ENCODE measurements at places on chromosomes 2 and 18.

DNA sequence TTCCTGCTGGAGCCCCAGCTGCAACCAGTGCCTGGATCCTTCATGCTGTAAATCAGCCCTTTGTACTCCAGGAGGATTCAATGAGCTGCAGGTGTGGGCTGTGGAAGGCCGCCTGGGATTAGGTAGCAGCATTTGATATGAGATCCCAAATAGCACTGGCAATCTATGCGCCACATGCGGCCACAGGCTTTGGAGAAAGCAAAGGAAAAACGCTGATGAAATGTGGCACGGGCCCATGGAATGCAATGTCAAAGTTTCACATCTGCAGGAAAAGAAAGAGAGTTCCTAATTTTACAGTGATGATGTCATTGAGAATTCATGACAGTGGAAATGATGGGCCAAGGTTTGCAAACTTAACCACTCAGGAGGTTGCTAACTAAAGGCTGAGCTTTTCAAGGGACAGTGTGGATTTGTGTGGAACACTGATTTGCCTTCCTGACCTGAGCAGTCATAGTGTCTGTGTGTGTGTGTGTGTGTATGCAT is 216.4 kb upstream of the OSR1 start:
- no peak for DNase-seq

GRCh38 chr2:173791502-173791901 is 173.7 kb downstream of the SP3 start:
- no peak for DNase-seq

- peak; percentile 4 for DNase-seq
Measured at GRCh38 chr2:158120102-158120501, 18.4 kb downstream of the UPP2 start.

GRCh38 chr2:222708274-222708710 is 36.8 kb downstream of the MOGAT1 start:
- DNase-seq, result peak; percentile 58

DNA sequence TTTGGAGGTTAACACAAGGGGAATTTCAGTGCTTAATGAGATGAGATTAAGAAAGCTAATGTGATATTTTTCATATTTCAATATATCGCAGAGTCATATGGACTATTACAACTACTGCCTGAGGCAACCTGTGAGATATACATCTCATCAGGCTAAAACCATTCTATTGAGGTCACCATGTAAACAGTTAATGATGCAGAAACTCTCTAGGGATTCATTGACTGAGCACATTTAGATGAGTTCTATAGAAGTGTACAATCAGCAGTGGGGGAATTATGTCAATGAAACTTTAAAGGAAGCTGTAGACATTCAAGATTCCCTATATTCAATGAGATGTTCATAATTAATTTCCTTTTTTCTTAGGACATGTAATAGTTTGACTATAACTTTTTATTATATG is 687.4 kb upstream of the SYT4 start:
- DNase-seq, result no peak

GRCh38 chr2:231038483-231039293 is 1.4 kb downstream of the C2orf72 start:
- no peak for DNase-seq

DNA sequence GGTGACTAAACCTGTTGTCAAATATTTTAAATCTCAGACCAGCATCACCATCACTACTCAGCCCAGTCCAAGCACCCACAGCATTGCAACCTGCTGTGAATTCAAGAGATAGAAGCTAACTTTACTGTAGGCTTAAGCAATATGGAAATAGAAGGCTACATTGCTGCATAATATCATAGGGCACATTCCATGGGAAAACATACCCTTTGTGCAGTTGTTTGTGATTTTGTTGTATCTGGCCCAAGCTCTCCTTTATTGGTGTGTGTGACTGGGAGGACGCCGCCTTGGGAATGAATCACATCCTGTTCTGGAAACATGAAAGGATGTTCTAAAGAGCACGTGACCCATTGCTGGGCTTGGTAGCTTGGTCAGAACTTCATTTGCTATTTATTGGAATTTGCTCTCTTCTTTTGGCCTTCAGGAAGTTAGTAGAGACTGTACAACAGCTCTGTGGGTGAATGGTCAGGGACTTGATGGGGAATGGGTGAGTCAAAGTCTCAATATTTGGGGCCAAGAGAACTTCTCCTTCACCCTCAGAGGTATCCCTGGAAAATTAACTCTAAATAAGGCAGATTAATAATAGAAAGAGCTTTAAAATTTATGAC is 106.8 kb upstream of the SERPINE2 start:
- DNase-seq, result no peak

DNA sequence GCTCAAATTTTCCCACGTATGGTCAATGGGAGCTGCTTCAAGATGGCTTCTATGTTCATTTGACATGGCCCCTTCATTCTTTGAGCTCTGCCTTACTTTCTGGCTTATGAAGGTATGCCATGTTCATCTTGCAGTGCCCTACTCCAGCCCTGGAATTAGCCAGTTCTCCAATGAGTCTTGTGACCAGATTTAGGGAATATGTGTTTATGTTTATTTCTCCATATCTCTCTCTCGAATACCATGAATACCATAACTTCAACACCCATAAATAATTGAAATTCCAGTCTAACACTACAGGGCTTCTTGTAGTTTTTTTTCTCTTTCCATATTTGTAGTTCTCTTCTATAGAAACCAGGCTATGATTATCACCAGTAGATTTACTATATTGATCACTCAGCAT is 39.7 kb downstream of the EPB41L5 start:
- DNase-seq, result no peak

DNA sequence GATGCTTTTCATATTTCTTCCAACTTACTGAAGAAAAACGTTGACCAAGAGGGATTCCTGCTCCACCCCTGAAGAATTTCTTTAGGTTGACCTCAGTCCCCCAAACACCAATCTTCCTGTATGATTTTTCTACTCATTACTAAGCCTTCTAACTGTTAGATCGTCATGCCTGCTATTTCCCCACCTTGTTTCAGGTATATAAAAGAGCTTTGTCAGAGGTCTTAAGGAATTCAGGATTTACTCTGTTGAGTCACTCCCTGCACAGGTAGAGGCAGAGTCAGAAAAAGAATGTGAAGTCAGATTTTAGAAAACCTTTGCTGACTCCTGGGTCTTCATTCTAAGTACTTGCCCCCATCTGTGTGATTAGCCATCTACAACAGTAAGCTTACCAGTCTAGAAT is 83.8 kb upstream of the NOSTRIN start:
- DNase-seq, result no peak

Data from Jurkat, Clone E6-1 (cell line).